ENCODE measurements at places on chromosomes 4 and X.
A peak's percentile ranks its signal among the peaks of the same experiment; 100 is the strongest.

DNA sequence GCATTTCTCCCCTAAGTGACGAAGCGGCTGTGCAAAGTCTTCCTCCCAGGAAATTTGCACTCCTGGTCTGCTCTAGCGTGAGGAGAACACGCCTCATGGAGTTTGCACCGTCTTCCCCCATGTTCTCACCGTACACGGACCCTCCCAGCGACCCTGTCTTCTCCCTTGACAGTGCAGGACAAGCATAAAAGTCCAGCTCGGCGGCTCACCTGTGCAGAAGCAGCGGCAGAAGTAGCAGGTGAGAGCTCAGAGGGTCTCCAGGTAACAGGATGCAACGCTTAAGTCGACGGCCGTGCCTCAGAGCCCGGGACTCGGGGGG is 314 bp downstream of the P2RY8 start:
- DNase-seq, result no peak

GRCh38 chrX:13620207-13620606 is 32.7 kb upstream of the TCEANC start:
- no peak for DNase-seq

DNA sequence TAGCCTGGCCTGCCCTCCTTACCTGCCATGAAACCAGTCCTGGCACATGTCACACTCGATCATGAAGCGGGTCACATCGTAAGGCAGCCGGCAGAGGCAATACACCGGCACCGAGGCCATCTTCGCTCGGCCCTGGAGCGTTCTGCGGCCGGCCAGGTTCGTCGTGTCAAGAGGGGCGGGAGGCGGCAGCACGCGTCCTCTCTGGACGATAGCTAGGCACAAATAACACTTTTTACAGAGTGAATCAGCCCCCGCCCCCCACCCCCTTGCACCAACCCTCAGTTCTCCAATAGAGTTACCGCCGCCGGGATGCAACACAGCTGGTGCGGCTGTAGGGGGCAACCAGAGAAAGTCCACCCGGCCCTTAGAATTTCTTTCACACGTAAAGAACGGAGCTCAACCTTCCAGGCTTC is 1.7 kb downstream of the PHF8 start:
- peak; percentile 63 for DNase-seq

- no peak for DNase-seq
These were observed 21.9 kb downstream of the TKTL1 start for GRCh38 chrX:154317391-154317995.

GRCh38 chr4:78553043-78553396 is 1.4 kb downstream of the ANXA3 start:
- no peak for DNase-seq

DNA sequence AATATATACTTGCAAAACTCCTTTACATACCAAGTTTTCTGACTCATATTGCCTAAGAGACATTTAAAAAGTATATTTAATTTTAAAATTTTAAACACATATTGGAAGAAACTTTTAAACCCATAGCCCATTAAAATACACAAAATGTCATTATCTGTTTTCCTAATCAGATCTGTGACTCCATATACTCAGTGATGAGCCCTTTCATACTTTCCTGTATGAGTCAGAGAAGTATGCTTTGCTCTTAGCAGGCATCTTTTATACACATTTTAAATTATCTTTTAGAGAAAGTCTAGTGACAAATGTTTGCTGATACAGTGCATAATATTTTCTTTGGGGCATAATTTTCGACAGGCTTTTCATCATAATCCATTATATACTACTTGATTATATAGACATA is 26.4 kb downstream of the SPIN3 start:
- DNase-seq, result no peak

- DNase-seq, result no peak
These were observed 137.1 kb downstream of the MID1 start for GRCh38 chrX:10483191-10483831.

DNA sequence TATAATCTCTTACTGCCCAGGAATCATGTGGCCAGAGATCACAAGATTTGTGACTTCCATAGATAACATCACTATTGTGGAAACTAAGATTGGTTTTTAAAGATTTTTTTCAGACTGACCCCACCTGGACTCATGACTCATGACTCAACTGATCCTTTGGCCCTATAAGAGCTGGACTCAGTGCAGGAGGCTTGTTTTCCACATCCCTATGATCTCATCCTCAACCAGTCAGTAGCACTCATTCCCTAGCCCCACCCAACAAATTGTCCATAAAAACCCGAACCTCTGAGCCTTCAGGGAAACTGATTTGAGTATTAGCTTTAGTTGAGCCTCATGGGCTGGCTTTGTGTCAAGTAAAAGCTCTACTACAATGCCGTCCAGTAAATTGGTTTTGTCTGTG is 7.9 kb upstream of the NOCT start:
- DNase-seq, result no peak

DNA sequence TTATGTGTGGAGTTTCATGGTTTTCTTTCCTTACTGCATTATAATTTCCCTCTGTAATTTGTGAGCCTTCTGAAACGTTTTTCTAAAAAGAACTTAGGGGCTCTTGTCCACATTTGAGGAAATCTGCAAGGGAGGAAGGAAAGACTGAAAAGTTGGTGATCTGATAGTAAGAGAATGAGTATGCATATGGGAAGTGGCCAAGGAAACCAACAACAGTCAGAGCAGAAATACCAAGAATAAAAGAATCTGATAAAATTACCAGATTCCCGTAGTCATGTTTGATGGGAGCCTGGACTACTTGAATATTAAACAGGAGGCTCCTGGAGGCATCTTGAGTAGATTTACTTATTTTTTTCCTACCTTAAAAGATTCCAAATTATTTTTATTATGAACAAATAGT is 50.1 kb downstream of the MEPE start:
- DNase-seq, result no peak

DNA sequence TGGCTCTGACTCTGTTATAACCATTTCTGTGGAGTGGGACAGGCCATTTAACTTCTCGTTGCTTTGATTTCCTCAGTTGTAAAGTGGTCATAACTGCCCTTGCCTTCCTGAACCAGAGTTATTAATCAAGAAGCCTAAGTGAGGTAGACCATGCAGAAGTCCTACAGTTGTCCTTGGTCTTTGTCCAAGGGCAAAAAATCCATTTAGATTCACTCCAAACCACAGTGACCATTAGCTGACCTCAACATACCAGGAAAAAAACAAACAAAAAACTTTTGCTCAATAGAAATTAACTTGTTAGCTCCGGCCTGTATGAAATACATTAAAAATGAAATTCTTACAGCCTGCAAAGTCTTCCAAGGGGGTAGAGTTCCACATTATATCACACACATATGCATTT is 52.7 kb downstream of the TBC1D9 start:
- DNase-seq, result no peak

- DNase-seq, result no peak
These were observed 1367.8 kb upstream of the IGFBP7 start for GRCh38 chr4:58477950-58478349.

DNA sequence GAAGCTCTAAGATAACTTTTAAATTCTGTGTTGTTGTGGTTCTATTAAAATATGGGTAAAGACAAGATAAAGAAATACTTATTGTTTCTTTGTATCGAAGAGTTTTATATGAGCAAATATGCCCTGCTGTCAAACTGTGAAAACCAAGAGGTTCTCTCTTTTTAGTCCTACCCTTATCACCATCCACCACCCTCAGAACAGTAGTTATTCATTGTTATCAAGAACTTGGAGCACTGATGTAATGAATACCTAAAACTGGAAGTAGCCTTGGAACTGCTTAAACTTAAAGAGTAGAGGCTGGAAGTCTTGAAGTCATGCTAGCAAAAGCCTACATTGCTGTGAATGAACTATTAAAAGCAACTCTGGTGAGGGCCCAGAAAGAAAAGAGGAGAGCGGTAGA is 9.2 kb downstream of the PIR start:
- DNase-seq, result no peak

DNA sequence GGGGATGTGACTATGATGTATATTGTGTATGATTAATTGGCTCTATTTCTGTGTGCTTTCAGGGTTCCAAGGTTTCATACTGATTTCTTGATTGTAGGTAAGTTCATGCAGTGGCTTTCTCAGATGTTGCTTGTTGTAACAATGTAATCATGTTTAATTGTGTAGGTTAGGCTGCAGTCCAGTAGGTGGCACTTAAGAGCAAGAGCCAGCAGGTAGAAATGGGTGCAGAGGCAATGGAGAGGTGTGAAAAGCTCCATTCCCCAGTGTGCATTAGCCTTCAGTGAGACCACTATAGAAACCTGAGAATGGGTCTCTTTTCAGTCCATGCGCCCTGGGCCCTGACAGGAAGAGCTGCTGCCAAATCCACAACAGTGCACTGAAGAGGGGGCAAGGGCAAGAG is 28.2 kb downstream of the DCAF12L2 start:
- DNase-seq, result no peak

- DNase-seq, result no peak
These were observed 167.3 kb upstream of the SPRY1 start for GRCh38 chr4:123229286-123229685.

GRCh38 chr4:133130171-133130570 is 18.9 kb upstream of the PCDH10 start:
- no peak for DNase-seq

GRCh38 chrX:9635368-9635767 is 130.3 kb downstream of the GPR143 start:
- DNase-seq, result no peak

DNA sequence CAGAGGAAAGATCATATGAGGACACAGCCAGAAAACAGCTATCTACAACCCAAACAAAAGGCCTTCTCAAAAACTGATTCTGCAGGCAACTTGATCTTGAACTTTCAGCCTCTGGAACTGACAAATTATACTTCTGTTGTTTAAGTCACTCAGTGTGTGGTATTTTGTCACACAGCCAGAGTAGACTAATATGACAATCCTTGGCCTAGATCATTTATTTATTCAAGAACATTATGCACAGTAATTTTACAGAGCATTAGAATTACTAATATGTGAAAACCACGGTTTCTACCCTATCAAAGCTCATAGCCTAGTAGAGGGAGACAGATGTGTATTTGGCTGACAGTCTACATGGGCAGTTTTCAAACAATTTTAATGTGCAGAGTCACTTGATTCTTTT is 167.8 kb upstream of the PCDH18 start:
- no peak for DNase-seq

- DNase-seq, result no peak
These were observed 459.6 kb upstream of the ATOH1 start for GRCh38 chr4:93368968-93369367.

DNA sequence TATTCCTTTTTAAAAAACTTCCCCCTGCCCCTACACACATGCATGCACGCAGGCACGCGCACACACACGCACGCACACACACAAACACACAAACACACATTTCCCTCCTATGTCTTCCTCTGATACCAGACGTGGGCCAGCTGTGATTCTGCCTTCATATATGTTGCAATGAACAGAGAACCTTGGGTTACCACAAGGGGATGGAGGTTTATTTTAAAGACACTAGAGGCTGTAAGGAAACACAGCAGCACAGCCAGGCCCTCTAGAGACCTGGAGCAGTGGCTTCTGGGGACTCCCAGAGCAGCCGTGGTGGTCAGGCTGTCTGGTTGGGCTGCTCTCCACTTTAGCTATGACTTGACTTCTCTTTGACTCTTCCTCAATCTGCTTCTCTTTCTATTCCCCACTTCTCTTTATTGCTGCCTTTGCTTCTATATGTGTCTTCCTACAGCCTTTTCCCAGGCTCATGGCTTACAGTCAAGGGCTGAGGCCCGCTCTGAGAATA is 3.2 kb upstream of the TLR10 start:
- DNase-seq, result no peak

DNA sequence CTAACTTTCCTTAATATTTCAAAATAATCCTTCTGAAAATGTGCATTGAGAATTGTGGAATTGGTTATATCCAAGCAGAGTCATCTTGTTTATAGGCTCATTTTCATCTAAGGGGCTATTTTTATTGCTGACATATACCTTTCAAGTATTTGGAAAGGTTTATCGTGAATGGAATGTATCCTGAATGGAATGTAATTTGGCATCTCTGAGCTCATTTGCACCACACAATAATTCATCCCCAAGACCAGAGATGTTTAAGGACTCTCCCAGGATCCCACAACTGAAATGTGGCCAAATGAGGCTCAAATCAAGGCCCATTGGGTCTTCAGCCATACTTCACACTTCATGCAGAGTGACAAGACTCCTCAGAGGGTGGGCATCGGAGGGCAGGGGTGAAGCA is 7.5 kb upstream of the SETD7 start:
- DNase-seq, result no peak

DNA sequence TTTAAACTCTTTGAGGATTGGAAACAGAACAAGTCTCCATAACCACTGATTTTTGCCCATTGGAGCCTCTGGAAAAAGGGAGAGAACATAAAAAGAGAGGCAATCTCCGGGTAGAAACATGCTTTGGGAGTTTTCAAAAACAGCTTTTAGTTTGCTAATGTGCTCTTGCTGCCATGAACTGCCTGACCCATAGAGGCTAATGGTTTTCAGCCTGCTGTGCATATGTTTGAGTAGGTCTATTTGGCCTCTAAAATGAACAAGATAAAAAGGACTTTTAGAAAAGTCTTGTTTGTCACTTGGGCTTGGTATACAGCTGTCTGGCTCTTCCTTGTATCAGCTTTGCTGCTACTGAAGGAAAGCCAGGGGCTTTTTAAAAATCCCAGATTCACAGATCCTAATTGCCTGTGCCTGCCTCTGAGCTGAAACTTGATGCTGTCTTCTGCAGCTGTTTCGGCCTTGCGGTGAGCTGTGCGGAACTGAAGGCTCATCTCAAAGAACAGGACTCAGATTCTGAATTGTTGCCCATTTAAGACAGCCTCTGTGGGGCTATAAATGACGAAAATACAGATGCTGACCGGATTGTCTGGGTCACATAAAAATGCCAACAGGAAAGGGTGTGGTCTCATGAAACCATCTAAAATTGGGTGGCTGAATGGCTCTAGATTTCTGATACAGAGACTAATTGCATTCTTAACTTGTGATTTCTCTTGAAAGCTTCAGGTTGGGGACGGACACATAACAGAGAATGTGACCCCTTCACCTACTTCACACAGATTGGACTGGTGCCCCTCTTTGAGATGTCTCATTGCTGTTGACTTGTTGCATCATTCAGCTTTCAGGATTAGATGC is 18.4 kb upstream of the ZNF41 start:
- no peak for DNase-seq

DNA sequence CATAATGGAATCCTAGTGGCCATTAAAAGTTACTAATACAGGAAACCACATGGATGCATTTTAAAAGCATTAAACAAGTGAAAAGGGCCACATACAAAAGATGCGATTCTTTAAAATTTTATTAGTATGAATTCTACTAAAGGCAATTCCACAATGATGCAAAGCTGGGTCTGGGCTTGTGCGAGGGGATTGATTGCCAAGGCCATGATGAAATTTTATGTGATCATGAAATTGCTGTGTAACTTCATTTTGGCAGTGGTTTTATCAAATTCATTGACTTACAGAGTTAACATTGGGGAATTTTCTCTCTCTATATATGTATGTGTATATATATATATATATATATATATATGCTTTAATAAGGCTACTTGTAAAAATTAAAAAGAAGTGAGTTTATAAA is 1142.5 kb upstream of the IGFBP7 start:
- no peak for DNase-seq

- no peak for DNase-seq
These were observed 317.3 kb downstream of the FBXW7 start for GRCh38 chr4:152218576-152218975.

GRCh38 chr4:108068442-108068841 is 78.8 kb downstream of the HADH start:
- no peak for DNase-seq

- no peak for DNase-seq
These were observed 200.8 kb upstream of the GIMD1 start for GRCh38 chr4:106569146-106570031.

GRCh38 chrX:9462456-9462855 is 2.4 kb upstream of the TBL1X start:
- no peak for DNase-seq
